ENCODE measurements at places on chromosomes 6 and 20. TPM values are rescaled to one million over a fixed set of nuclear protein-coding genes. Genes with fewer than 3 reads are reported as not detected.

- DNase-seq, result peak; percentile 95
Measured at GRCh38 chr20:10596710-10597121, 77.1 kb downstream of the JAG1 start.

Gene WFDC9
- polyA plus RNA-seq, result not detected

DNA sequence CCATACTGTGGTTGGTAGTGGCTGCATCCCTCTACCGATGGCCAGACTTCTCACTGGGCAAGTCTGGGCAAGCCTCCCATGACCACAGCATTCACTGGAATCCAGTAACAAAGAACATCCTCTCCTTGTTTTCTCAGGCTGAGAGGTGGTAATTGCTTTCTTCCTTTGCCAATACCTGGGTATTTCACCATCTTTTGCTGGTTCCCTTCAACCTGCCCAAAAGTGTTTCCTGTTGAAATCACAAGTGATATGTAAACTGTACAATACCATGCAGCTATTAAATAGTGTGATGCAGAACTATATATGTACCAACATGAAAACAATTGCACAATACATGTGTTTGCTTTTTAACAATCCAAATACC is at the start of gene PTCHD4:
Gene PTCHD4 (minus strand): TSS at position 55 of the 364 bp plus-strand sequence. CDS start 42,240 bp downstream, outside the sequence.
- DNase-seq, result peak; percentile 48

DNA sequence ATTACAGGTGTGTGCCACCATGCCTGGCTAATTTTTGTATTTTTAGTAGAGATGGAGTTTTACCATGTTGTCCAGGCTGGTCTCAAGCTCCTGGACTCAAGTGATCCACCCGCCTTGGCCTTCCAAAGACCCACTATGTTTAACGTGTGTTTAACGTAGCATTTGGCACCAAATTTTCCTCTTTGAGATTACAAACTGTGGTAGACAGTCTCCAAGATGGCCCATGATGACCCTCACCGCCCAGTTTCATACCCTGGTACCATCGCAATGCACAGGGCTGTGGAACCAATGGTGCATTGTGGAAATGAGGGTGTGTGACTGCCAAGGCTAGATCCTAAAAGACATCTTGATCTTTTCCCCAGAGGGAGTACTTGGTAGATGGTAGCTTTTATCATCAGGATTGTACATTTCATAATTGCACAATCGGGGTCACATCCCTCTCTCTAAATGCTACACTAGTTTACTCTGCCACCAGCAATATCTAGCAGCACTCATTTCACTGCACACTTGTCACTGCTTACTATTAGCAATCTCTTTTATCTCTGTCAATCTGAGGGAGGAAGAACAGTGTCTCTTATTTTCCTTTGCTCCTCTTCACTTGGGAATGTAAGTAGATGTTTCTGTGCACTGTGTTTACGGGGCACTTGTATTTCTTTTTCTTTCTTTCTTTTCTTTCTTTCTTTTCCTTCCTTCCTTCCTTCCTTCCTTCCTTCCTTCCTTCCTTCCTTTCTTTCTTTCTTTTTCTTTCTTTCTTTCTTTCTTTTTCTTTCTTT is 96.9 kb downstream of the NOL4L start:
- no peak for DNase-seq

DNA sequence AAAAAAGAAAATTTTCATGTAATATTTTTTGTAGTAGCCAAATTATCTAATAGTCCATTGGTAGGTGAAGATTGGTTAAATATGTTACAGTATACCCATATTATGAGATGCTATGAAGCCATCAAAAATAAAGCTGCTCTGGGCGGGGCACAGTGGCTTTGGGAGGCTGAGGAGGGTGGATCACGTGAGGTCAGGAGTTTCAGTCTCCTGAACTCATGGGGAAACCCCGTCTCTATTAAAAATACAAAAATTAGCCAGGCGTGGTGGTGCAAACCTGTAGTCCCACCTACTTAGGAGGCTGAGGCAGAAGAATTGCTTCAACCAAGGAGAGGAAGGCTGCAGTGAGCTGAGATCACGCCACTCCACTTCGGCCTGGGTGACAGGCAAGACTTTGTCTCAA is 360.5 kb downstream of the KIF16B start:
- no peak for DNase-seq

DNA sequence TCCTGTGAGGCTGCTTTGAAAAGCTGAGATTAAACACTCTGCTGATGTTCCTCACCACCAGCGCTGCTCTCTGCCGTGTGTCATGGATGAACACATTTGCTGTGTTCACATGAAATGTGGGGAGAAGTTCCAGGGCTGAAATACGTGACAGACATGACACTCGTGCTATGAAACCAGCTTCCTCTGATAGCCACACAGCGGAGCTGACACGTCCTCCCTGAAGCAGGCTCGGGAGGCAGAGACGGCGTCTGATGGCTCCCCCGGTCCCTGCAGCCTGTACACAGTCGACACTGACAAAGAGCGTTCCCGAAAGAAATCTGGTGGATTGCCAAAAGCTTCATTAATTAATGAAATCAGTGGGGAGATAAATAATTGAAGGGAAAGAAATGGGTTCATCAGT is 17.5 kb downstream of the AGPAT4 start:
- no peak for DNase-seq

- peak; percentile 31 for DNase-seq
Measured at GRCh38 chr20:33647603-33648395, 14.3 kb upstream of the C20orf144 start.

DNA sequence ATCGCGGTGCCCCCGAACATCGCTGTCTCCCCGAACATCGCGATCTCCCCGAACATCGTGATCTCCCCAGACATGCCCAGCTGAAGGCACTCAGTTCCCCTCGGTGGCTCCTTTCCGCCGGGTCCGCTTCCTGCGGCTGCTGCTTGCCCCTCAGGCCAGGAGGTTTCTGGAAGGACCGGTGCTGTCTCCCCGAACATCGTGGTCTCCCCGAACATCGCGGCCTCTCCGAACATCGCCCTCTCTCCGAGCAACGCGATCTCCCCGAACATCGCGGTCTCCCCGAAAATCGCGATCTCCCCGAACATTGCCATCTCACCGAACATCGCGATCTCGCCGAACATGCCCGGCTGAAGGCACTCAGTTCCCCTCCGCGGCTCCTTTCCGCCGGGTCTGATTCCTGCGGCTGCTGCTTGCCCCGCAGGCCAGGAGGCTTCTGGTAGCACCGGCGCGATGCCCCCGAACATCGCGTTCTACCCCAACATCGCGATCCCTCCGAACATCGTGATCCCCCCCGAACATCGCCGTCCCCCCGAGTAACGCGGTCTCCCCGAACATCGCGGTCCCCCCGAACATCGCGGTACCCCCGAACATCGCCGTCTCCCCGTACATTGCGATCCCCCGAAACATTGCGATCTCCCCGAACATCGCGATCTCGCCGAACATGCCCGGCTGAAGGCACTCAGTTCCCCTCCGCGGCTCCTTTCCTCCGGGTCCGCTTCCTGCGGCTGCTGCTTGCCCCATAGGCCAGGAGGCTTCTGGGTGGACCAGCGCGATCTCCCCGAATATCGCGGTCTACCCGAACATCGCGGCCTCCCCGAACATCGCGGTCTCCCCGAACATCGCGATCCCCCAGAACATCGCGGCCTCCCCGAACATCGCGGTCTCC is 808 bp downstream of the ULBP1 start:
- peak; percentile 16 for DNase-seq

Gene PPIL6
- 0.07 TPM for polyA plus RNA-seq

Gene SLC44A4
- polyA plus RNA-seq, result 0.14 TPM

- no peak for DNase-seq
Measured at GRCh38 chr20:49516916-49517804, 34.7 kb upstream of the KCNB1 start.

- no peak for DNase-seq
Measured at GRCh38 chr6:113172531-113172966, 684.6 kb upstream of the MARCKS start.

DNA sequence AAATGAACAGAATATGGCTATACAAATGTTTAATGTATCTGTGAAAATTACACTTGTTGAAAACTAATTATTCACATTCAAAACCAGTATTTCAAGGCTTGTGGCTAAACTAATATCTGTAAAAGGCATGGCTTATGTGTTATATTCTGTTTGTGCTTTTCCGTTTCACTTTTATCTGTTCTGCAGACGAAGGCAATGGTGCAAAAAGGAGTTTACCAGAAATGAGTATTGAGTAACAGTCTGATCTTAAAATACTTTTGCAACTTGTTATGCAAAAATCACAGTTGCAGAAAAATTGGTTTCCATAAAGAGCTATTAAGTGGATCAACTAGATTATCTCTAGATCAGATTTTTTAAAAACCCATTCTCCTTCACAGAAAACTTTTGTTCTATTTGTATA is 9.4 kb upstream of the STX11 start:
- no peak for DNase-seq

GRCh38 chr6:163599136-163599535 is 184.6 kb downstream of the QKI start:
- no peak for DNase-seq

DNA sequence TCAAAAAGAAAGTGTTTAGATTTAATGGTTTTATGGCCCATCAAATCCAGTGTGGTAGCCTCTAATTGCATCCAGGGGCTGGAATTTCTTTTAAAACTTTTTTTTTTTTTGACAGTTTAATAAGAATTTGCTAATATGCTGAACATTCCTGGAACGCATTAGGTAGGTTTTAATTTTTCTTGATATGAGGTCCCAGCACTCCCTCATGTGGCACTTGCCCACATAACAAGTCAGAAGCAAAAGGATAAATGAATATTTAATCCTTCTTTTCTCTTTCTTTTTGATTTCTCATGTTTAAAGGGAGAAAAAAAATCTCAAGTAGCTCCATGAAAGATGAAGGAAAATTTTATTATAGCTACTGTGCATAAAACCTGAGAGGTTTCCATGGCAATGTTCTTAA is 13.5 kb downstream of the HAO1 start:
- DNase-seq, result peak; percentile 53

DNA sequence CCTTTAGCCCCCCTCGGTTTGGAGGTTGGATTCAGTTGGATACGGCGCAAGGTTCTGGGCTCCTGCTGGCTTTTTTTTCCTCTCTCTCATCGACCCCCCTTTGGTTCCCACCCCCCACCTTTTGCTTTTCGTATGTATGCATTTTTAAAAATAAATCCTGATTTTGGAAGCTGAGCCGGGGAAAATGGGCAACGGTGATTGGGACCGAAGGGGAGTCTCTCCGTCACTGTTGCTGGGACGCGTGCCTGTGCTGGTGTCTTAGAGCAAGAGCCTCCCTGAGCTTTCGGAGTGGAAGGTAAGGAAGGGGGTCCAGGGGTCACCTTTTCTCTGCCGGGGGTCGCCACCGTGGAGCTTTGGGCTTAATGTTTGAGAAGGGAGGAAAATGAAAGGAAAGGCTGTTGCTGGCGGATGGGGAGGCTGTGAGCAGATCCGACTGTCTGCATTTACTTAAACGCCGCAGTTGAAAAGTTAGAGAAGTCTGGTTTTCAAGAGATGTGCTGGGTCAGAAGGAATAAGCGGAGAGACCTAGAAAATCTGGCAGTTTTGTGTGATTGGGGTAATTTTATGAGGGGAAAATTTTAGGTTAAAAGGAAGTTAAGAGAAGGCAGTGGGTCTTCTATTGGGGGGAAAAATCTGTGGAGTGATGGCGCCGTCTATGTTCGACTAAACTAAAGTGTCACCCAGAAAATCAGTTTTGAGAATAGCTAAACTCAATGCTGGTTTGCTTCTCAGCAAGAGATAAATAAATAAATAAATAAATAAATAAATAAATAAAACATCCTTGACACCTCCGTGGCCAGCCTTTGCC is 828 bp downstream of the ADGRB3 start:
- DNase-seq, result no peak

Gene C20orf96
- polyA plus RNA-seq, result 9.8 TPM

Gene C20orf144
- 0.19 TPM for polyA plus RNA-seq

Gene NT5E
- polyA plus RNA-seq, result 178 TPM

Gene RPS6KA2
- polyA plus RNA-seq, result 31.3 TPM

DNA sequence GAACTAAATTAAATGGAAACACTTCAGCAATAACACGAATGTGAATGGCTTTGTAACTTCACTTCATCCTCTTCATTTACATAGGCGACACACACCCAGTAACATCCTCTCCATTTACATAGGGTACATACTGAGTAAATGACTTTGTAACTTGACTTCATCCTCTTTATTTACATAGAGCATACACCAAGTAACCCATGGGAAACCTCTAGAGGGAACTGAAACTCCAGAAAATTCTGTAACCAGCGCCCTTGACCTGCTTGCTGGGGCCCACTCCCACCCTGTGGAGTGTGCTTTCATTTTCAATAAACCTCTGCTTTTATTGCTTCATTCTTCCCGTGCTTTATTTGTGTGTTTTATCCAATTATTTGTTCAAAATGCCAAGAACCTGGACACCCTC is 81.6 kb upstream of the OPRM1 start:
- no peak for DNase-seq

GRCh38 chr6:87122477-87122876 is 27.6 kb upstream of the CGA start:
- DNase-seq, result no peak

GRCh38 chr20:63772781-63773518 is 33.4 kb downstream of the SLC2A4RG start:
- peak; percentile 11 for DNase-seq

DNA sequence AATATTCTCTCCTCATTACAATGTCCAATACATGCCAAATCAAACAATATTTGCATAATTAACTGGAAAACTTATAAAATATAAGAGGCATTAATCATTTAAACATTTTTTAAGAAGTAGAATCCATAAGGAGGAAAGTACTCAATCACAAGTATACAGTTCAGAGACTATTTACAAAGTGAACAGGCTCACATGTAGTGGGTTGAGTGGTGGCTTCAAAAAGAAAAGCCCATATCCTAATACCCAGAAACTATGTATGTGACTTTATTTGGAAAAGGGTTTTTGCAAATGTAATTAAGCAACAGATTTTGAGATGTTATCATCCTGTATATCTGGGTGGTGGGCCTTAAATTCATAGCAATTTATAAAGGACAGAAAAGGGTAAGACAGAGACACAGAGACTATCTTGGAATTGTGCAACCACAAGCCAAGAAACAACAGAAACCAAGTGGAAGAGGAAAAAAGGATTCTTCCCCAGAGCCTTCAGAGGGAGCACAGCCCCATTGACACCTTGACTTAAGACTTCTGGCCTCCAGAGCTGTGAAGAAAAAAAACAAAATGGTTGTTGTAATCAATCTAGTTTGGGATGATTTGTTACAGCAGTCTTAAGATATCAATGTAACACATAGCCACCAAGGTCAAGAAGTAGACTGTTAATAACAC is 32.7 kb upstream of the CRISP1 start:
- DNase-seq, result no peak

Gene SAMD3
- 3.9 TPM for polyA plus RNA-seq

DNA sequence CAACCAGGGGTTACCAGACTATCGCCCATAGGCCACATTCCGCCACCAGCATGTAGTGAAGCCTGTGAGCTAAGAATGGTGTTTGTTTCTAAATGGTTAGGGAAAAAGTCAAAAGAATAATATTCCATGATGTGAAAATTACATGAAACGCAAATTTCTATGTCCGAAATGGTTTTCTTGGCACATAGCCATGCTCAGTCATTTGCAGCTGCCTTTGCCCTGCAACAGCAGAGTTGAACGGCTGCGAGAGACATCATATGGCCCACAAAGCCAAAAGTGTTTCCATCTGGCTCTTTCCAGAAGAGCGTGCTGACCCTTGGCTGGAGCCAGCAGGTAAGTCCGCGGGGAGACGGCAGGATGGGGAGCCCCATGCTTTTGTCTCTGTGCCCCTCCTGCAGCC is 60.7 kb downstream of the FAM120B start:
- peak; percentile 14 for DNase-seq

All from IMR-90 (cell line).